ENCODE measurements at places on chromosomes 3 and 15.

DNA sequence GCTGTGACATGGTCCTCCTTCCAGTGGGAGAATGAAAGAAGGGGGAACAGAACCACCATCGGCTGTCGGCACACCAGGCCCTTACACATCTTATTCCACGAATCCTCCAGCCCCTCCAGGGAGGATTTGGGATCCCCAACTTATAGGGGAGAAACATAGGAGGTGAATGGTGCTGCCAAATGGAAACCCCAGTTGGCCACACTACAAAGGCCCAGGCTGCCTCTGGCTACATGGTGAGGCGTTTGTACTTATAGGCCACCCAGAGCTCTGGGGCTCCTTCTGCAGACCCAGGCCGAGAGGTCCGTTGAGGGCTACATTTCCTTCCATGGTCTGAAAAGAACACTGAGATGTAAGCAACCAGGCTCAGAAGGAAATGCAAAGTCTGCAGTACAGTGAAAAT is 12.0 kb downstream of the AMOTL2 start:
- no peak for DNase-seq

GRCh38 chr3:122773944-122774509 is 19.6 kb downstream of the HSPBAP1 start:
- no peak for DNase-seq

DNA sequence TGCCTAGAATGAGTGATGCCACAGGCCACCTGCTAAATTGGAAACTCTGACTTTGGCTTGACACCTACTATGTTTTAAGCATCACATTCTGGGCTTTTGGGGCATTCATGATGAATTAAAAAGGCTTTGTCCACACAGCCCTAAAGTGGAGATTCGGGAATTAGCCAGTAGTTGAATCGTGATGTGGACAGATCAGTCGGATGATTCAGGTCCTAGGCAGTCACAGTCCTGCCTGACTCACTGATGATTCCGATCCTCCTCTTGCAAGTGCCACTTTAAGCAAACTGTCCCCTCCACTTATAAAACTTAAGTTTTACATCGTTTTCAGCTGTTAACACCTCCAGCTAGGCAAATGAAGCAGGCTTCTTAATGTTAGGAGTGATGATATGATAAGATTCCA is 75.3 kb downstream of the SYNPR start:
- no peak for DNase-seq

GRCh38 chr3:16113704-16114103 is 60.8 kb upstream of the GALNT15 start:
- DNase-seq, result no peak

- DNase-seq, result no peak
Observed at GRCh38 chr15:34490417-34491193, 53.0 kb upstream of the GOLGA8A start.

DNA sequence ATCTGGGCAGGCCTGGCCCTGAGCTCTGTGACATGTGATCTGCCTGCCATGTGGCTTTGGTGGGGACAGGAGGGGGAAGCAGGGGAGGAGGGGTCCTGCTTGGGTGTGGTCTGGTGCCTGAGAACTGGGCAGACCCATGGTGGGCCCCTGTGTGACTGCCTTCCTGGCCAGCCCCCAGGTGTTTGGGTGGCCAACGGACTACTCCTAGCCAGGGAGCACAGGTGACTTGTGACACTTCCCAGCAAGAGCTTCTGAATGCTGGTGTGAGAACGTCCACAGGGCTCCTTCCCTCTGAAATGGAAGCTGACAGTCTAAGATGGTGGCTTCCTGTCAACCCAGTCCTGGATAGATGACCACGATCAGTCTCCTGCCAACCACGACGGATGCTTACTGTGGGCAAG is 136.1 kb upstream of the MEF2A start:
- peak; percentile 40 for DNase-seq

DNA sequence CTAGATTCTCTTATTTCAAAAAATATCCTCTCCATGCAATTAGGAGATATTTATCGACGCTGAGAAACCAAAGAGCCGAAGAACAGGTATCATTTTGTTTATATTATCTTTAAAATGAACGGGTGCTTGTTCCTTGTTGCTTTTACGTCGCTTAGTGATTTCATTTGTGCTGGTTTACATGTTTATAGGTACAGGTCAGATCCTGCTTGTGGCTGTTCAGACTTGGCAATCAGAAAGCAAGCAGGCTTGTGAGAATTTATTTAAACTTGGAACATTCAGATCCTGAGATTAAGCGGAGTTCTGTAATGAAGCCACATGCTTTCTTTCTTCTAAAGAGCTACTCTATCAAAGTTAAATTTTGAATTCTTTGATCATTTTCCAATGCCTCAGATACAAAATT is 43.0 kb upstream of the ATP2C1 start:
- DNase-seq, result no peak

- no peak for DNase-seq
Observed at GRCh38 chr3:124064050-124064449, 72.1 kb upstream of the ROPN1 start.
